ENCODE measurements at places on chromosomes 7 and 10.

DNA sequence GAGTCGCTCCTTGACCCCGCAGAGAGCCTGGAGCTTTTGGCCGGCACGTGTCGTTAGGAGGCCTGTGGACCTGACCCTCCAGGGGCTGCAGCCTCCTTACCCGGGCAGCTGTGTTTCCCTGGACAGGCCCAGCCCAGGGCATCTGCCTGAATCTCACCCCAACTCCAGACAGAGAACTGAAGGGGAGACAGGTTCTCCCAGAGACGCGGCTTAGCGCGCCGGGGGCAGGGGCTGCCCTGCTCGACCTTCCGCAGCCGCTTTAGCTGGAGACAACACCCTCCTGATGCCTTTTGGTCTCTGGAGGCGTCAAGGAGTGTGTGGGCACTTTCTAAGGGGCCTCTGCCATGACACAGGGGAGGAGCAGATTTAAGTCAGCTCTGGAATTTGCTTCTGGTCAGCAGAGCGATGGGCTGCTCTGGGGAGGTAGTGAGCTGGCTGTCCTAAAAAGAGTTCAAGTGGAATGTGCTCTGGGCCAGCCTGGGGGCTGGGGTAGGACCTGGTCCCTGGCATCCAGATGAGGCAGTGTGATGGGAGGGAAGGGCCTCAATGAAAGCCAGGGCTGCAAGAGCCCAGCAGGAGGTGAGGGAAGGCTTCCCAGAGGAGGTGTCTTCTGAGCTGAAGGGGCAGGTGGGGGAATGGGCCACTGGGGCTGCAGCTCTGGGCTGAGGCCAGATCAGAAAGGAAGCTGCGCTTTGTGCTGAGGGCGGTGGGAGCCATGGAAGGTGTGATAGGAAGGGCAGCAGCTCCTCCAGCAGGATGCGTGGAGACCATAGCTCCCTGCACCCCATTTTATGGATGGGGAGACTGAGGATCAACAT, 5.8 kb downstream of the GRIFIN start:
- DNase-seq = no peak

DNA sequence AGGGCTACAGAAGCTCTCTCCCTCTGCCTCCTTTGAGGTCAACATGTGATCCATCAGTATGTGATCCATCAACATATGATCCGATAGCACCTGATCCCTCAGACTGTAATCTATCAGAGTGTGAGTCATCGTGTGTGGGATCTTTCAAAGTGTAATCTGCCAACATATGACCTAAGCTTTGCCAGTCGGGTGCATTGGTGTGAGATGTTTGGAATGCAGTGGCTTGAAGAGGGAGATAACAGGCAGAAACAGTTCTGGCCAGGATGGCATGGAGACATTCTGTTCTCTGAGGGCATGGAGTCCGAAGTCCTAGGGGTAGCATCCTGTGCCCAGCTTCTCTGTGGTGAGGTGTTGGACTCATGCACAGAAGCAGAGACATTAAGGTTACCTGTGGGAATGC, 217.7 kb upstream of the ETV1 start:
- no peak for DNase-seq

GRCh38 chr7:151085691-151086620, at the start of gene AGAP3:
AGAP3 (plus strand) TSS chr7:151086475; CDS start chr7:151086742, 267 bp downstream.
- peak; percentile 85 for DNase-seq

GRCh38 chr10:59337201-59337652, 25.1 kb downstream of the FAM13C start:
- DNase-seq = no peak

- no peak for DNase-seq
These were observed 211.9 kb upstream of the GRM3 start for GRCh38 chr7:86431761-86432160.

DNA sequence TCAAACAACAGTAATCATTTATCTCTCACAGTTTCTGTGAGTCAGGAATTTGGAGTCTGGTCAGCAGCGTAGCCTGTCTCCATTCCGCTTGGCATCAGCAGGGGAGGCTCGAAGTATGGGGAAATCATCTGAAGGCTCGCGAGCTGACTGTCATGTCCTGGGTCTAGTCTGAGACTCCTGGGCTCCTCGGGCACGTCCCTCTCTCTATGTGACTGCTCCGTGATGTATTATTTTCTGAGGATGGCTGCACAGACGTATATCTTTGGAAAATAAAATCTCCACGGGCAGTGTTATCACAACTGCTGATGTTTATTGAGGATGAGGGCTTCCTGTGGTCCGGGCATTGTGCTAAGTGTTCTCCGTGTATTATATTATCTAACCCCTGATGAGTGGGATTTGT, 23.3 kb upstream of the PCGF5 start:
- no peak for DNase-seq

DNA sequence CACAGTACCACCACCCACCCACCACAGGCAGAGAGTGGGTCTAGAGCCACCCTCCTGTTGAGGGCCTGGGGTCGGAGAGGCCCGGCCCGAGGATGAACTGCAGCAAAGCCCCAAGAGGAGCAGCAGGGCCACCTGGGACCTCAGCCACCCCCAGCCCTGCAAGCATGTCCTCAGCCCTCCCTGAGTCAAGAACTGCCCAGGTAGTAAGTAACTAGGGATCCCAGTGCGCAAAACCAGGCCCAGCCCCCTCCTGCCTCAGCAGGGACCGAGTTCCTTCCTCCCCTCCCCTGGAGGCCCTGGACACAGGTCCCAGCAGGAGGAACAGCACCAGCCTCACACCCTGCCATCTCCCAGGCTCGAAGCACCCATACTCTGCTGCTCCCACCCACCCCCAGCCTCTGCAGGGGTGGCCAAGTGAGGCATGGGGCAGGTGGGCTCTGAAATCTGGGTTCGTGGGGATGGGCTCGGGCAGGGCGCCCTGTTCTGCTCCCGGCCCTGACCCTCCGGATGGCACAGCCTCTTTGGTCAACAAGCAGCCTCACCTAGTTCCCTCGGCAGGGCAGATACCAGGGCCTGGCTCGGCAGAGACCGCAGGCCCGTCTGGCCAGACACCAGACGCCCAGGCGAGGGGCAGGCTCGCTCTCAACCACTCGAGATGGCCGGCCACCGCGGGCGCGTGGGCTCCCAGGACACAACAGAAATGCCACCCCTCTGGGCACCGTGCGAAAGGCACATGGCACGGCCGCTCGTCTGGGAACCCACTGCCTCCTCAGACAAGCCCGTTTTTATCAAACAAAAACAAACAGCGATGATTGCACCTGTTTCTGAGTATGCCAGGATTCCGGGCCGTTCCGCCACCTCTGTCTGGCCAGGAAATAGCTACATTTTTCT, 15.2 kb downstream of the PDGFA start:
- DNase-seq = no peak

DNA sequence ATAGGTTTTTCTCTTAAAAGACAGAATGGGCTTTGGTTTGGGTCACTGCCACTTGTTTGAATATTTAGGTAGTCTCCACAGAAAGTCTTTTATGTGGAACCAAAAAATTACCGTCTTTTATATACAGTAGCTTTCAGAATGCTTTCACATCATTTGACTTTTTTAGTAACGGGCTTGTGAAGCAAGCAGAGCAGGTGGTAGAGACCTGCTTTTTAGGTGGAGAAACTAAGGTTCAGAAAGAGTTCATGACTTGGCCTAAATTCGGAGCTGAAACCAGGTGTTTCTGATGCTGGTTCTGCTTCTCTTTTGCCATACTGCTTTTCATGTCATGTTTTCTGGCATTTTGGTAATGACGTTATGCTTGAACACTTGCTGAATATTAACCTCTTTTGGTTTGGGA, 36.3 kb downstream of the GARS1 start:
- DNase-seq = no peak

DNA sequence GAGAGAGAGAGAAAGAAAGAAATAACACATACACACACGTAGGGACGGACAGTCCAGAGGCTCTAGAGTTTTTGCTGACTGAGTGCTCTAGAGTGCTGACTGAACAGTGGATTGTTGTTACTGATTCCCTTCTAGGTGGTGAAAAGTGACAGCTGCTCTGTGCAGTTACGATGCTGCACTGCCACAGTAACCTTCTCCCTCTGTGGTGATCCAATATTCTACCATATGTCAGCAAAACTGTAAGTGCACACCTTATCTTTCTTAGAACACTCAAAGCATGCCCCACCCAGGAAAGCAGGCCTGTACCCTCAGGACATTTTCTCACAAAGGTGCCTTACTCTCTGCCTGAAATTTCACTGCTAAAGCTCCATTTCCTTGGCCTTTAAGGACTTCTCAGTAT, 1023.5 kb downstream of the TYW1 start:
- DNase-seq = no peak

GRCh38 chr7:106421181-106421762, 136.5 kb upstream of the NAMPT start:
- DNase-seq = no peak

GRCh38 chr7:136969761-136970160, 101.3 kb downstream of the CHRM2 start:
- DNase-seq = no peak

DNA sequence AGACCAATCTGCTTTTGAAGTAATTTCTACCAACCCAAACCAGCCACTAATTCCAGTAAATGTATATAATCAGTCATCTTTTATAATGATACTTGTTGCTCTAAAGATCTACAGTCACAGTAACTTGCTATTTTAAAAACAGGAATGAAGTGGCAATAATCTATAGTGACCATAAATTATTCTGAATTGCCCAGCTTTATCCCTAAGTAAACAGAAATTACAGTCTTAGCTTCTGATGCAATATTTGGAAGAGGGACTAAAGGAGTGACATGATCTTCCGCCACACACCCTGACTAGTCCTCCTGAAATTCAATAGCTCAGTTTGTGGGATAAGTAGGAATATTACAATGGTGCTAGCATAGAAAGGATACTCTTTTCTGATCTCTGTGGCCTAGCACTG, 96.1 kb downstream of the ATE1 start:
- no peak for DNase-seq

- no peak for DNase-seq
These were observed 60.4 kb upstream of the INSIG1 start for GRCh38 chr7:155237297-155237696.

DNA sequence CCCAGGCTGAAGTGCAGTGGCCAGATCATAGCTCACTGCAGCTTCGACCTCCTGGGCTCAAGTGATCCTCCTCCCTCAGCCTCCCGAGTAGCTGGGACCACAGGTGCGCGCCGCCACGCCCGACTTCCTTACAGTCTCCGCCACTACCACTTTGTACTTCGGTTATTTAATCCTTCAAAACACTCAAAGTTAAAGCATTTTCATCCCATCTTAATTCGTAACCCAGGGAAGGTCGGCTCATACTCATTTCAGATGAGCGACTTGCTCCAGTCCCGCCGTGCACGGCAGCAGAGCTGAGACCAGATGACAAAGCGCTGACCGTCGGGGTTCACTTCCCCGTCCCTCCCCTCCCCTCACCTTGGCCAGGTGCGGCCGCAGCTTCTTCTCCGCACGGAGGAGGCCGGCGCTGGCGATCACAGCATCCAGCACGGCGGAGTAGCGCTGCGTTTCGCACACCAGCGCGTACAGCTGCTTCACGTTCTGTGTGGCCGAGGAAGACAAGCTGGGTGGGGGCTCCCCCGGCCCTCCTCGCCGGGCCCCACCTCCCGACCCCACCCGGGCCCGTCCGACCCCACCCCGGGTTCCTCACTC, 457 bp downstream of the NSUN5 start:
- DNase-seq = peak; percentile 18

- DNase-seq = no peak
These were observed 156.6 kb upstream of the LYZL2 start for GRCh38 chr10:30786131-30786530.

- DNase-seq = no peak
These were observed 127.8 kb downstream of the CUX1 start for GRCh38 chr7:101945034-101945758.

DNA sequence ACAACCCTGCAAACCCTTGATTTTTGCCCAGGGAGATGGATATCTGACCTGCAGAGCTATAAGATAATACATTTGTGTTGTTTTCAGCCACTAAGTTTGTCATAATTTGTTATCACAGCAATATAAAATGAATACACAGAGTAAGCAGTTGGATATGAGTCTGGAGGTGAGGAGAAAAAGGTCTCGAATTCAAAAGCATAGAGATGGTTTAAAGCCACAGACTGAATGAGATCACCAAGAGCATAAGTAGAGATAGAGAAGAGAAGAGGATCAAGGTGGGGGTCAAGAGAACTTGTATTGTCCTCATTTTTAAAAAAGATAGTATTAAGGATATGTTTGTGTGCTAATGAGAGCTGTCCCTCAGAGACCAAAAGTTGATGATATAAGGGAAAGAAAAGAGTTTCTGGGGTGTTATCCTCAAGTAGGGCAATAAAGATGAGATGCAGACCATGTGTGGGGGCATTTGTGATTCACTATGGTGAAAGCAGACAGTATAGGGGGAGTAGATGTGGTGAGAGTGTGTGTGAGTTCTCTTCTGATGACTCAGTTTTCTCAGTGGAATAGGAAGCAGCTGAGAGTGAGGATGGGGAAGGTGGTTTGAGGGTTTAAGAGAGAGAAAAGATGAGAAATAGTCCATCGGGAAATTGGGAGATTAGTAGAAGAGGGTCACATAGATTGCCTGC, 25.8 kb upstream of the PCGF5 start:
- DNase-seq = no peak

DNA sequence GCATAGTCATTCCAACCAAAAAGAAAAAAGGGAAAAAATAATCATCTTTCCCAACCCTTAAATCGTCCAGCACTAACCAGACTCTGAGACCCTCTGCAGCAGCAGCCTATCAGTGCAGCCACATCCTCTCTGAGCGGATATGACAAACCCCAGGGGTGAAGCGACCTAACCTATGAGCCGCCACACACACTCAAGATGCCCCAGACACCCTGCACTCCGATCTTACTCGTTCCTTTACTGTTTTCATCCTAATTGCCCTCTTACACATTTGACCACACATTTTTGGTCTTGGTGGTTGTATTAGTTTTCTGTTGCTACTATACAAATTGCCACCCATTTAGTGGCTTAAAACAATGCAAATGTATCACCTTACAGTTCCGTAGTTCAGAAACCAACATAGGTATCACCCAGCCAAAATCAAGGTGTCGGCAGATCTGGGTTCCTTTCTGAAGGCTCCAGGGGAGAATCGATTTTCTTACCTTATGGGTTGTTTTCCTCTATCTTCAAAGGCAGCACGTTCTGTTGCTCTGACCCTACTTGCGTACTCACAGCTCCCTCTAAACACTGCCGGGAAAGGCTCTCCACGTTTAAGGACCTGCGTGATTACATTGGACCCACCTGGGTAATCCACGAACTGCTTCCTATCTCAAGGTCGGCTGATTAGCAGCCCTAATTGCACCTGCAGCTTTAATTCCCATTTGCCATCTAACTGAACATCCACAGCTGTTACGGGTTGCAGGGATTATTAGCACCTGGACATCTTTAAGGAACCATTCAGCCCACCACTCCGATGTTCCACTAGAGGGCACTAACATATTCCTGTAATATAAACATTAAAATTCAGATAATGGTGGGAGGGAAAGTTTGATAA, 37.3 kb upstream of the PRSS1 start:
- DNase-seq = peak; percentile 60

GRCh38 chr7:322111-322671, 32.2 kb downstream of the FOXL3 start:
- peak; percentile 18 for DNase-seq

- DNase-seq = no peak
These were observed 108.5 kb upstream of the SFMBT2 start for GRCh38 chr10:7519351-7519750.

DNA sequence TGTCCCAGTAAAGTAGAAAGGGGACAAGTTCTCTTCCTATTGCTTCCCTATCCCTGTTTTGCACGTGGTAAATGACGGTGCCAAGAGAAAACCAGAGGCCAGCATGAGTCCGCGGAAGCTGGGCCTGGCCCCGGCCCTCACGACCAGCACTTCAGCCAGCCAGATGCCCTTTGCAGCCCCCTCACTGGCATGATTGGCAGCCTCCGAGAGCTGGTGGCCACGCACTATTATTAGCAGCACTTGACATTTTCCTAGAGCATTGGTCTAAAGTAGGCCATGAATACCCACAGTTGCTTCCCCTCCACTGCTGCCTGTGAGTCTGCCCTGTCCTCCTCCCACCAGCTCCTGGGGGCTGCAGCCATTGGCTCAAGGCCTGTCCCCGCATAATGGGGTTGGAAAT, 369.1 kb downstream of the PLXNA4 start:
- no peak for DNase-seq

Data from MM.1S (cell line).